ENCODE measurements at places on chromosomes 4 and X. TPM values are rescaled to one million over a fixed set of nuclear protein-coding genes. Genes with fewer than 3 reads are reported as not detected.

FGFBP1 gene
- total RNA-seq, result not detected

SLC34A2 gene
- not detected for total RNA-seq

FRAS1 gene
- 2.3 TPM for total RNA-seq

GRCh38 chrX:152588206-152588605 lies 49.5 kb upstream of the GABRQ start:
- DNase-seq, result no peak

GRCh38 chrX:81286608-81287007 lies 84.7 kb downstream of the SH3BGRL start:
- DNase-seq, result no peak

GRCh38 chrX:148552775-148553174 lies 52.4 kb downstream of the AFF2 start:
- DNase-seq, result no peak

DNA sequence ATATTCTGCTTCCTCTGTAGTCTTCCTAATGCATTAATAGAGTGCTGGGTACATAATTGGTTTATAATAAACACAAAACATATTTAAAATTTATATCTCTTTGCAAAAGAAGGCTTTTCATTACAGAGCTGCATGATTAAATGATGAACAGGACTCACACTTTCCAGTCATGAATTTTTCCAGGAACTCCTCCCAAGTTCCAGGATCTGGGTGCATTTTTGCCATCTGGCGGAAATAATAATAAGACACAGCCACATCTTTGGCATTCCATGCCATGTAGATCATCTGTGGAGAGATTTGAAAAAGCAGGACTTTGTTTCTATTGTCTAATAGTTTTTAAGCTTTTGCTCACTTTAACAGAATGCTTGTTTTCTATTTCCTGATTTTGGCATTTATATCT lies 40.2 kb upstream of the SULT1B1 start:
- DNase-seq, result no peak

- DNase-seq, result no peak
Measured at GRCh38 chr4:150389896-150390530, 191.9 kb upstream of the MAB21L2 start.

GRCh38 chrX:115031989-115032388 lies 14.6 kb upstream of the IL13RA2 start:
- DNase-seq, result no peak

- DNase-seq, result no peak
Measured at GRCh38 chr4:83272900-83273299, 11.7 kb downstream of the COQ2 start.
